Fibroblast of lung (primary cell): ENCODE measurements at places on chromosomes 1 and 21. TPM values are rescaled to one million over a fixed set of nuclear protein-coding genes. Genes with fewer than 3 reads are reported as not detected.
A peak's percentile ranks its signal among the peaks of the same experiment; 100 is the strongest.

- no peak for DNase-seq
Observed at GRCh38 chr1:212037900-212038299, 2.4 kb downstream of the DTL start.

DIO1 gene
- not detected in 2 replicates for total RNA-seq

DNA sequence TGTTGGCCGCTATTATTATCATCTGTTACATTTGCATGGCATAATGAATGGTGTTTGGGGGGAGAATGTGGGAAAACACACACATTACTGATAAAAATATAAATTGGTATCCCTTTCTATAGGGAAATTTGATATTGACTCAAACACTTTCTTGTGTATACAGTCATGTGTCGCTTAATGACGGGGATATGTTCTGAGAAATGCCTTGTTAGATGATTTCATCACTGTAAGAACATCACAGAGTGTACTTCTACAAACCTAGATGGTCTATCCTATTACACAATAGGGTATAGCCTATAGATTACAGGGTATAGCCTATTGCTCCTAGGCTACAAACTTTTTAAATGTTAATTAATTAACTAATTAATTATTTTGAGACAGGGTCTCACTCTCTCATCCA, 67.2 kb upstream of the B3GALNT2 start:
- no peak for DNase-seq

DNA sequence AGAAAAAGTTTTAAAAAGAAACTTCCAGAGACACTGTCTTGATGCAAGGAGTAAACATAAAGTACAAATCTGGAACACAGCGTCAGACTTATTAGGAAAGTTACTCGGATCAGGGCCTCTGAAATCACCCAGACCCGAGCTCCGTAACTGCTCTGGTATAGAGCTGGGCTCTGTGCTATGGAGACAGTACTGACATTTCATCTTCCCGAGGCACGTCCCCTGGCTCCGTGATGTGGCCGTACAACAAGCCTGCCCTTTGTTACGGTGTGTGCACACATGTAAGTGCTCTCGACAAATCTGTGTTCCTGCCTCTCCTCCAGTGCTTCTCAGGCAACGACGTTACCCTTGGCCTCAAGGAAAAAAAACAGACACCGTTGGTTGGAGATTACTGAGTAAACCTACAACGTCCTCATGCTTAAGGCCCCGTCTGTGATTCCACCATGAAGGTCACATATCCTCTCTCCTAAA, 107.0 kb upstream of the IRF2BP2 start:
- DNase-seq = no peak

SPATA17 gene
- total RNA-seq = 0.50 and 0.77 TPM in 2 replicates

GRCh38 chr21:45962531-45963231, 18.9 kb upstream of the COL6A1 start:
- DNase-seq = no peak

DNA sequence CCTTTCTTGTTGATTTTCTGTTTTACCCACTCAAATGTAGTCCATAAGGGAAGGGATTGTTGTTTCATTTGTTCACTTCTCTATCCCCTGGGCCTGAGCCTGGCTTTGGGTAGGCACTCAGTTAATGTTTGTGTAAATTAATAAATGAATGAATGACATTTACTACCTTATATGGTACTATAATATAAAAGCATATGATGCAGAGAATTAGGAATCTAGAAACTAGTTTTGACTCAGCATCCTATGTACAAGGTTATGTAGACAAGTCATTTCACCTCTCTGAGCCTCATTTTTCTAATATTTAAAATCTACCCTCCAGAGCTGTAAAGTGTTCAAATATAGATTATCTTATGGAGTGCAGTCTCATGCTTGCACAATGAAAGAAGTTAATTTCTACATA, 68.9 kb upstream of the S1PR1 start:
- no peak for DNase-seq

DNA sequence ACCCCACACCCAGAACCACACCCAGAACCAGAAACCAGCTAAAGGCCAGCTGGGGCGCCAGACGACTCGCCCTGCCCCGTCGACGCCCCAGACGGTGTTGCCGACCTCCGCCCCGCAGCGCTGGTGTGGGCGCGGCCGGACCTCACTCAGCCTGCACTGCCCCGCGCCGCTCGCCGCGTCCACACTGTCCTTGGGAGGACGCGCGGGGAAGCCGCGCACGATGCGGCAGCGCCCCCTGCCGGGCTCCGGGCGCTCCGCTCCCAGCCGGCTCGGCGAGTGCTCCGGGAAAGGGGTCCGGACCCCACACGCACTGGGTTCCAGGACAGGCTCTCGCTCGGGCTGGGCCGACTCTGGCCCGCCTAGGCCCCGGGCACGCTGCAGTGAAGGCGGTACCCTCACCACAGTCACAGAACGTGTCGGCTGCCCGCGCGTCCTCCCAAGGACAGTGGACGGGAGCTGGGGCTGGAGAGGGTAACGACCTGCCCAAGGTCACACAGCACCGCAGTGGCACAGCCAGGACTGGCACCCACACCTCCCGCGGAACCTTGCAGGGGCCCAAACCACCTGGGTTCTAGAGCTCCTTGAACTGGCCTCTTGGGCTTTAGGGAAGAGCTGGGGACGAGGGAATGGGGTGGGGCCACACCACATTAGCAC, 90.2 kb downstream of the DMRTA2 start:
- peak; percentile 19 for DNase-seq

UMODL1 gene
- not detected in 2 replicates for total RNA-seq

DNA sequence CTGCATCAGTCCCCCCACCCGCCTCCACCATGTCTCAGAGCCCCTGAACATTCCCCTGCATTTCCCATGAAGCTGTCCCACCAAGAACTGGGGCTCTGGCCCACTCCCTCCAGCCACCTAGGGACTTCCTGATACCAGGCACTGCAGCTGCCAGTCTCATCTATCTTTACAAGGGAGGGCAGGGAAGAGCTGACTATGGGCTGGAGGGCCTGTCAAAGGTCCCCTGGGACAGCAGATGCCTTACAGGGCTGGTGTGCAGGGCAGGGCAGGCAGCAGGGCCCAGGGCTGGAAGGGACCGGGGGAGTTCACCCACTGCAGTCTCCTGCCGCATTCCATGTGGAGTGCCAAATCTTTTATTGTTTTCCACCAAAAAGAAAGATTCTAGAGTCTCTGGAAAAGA, 17.6 kb downstream of the SHISA4 start:
- DNase-seq = no peak

GRCh38 chr1:61978796-61979195, 215.9 kb upstream of the L1TD1 start:
- DNase-seq = no peak

EEIG2 gene
- total RNA-seq = 18.5 and 27.2 TPM in 2 replicates

GRCh38 chr1:156002188-156002911, 18.4 kb downstream of the SSR2 start:
- no peak for DNase-seq

DNA sequence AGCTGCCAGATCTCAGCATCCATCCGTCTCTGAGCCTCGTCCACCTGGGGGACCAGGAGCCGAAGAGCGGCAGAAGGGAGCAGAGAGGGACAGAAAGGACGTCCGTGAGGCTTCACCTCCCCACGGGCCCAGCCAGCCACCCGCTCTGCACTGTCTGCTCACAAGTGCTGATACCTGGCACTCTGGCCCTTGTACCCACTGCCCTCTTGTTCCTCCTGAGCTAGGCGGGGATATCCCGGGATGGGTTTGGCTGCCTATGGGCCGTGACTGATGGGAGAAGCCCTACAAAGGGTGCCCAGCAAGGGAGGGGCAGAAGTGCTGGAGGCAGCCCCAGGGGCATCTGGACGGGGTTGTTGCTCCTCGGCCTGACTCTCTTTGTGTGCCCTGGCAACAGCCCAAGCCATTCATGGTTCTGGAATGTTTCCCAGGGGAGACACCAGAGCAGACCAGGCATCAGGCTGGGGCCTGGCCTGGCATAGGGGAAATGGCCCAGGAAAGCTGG, 57.6 kb downstream of the LDLRAD2 start:
- DNase-seq = peak; percentile 77

F5 gene
- total RNA-seq = under 0.01 and 0.26 TPM in 2 replicates

COL8A2 gene
- 18.5 and 31.0 TPM in 2 replicates for total RNA-seq

- DNase-seq = peak; percentile 68
Observed at GRCh38 chr1:159088050-159088449, 11.5 kb upstream of the AIM2 start.

- DNase-seq = no peak
Observed at GRCh38 chr21:28230559-28230958, 762.1 kb downstream of the LTN1 start.

- no peak for DNase-seq
Observed at GRCh38 chr1:84208935-84209334, 64.9 kb downstream of the PRKACB start.

- DNase-seq = peak; percentile 90
Observed at GRCh38 chr1:222331340-222331739, 216.6 kb downstream of the HHIPL2 start.

DNA sequence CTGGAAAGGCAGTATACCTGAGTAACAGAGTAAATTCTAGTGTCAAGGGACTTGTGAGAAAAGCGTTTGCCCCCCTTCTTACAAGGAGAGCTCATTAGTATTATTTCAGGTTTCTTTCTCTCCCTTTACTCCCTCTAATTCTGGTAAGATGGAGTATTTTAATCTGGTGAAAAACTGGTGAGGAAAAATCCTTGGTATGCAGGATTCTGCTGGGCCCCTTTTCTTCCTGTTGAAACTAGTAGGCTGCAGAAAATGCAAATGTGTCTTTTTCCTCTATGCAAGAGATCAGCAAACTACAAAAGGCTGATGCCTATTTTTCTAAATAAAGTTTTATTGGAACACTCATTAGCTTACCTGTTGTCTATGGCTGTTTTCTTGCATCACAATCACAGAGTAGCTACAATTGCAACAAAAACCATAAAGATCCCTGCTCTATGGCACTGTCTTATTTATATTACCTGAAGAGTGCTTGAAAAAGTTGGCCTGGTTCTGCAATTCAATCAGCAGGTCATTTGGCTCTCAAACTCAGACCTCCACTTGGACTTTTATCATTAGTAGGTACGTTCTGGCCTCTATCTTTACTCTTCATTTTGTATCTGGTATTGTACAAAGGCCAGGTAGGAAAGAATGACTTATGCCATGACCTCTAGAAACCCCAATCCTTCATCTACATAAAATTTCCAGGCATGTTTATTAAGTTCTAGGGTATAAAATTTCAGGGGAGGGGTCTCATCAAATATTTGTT, 109.6 kb downstream of the AKT3 start:
- DNase-seq = no peak

- no peak for DNase-seq
Observed at GRCh38 chr1:240801442-240801841, 189.5 kb upstream of the GREM2 start.

DNA sequence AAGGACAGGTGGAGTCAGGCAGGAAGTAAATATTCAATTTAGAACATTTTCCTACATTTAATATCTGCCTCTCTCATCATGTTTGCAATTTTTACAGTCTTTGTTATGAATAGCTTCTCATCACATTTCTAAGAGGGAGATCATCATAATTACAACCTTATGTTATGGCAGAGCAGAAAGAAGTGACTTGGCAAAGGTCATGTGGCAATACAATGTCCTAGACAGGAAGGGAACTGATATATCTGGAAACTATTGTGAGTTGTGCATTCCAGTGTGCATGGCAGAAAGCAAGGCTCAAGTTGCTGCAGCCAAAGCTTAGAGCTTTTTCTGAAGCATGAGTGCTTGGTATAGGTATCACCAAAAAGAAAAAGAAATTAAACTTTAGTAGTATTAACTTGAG, 43.8 kb upstream of the PRRX1 start:
- DNase-seq = peak; percentile 25

GRCh38 chr1:11567244-11568065, 86.8 kb downstream of the FBXO2 start:
- no peak for DNase-seq
